Aorta (tissue), 5 donors: ENCODE measurements at places on chromosomes 5 and 9. TPM values are rescaled to one million over a fixed set of nuclear protein-coding genes. Genes with fewer than 3 reads are reported as not detected.

GRCh38 chr9:37902796-37903646 lies 906 bp downstream of the SLC25A51 start:
- peaks cover 3% of the 10 kb centered on the region for H3K4me1 ChIP-seq
- no peak overlapping the region for H3K27ac ChIP-seq

GRCh38 chr9:116580853-116581252 lies 106.3 kb upstream of the TRIM32 start:
- no peaks in the 10 kb centered on the region for H3K4me1 ChIP-seq
- no peaks in the 10 kb centered on the region for H3K36me3 ChIP-seq
- H3K27me3 ChIP-seq: no peaks in the 10 kb centered on the region
- no peak overlapping the region for H3K27ac ChIP-seq
- H3K4me3 ChIP-seq: no peak overlapping the region

DNA sequence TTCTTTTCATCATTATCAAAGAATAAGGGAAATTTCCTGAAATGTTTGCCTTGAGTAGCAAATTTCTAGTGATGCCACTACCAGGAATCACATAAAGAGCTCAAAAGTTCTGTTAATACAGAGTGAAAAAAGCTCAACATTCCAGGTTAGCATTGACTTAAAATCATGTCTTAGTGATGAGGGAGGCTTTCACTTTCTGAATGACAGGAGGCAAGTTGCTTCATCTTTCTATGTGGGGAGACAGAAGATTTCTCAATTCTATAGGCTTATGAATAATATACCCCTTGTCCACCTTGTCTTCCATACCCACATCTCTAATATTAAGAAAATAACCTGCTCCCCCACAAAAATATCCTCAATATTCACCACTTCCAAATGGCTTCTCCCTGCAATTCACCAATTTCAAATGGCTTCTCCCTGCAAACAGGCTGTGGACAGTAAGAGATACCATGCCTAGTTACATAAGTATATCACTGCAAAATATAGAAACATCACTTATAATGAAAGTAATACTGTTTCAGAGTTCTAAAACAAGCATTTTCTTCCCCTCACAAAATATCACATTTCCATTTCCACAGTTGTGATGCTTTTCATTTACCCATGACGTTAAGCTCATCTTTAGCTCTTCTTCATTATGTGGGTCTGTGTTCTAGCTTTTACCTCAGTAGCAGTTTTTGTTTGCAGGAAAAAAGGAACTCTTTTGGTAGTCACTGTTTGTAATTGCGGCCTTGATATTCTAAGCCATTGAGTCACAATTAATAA lies 2.2 kb upstream of the JAK2 start:
- no peaks in the 10 kb centered on the region for H3K27me3 ChIP-seq
- H3K27ac ChIP-seq: no peak overlapping the region
- no peaks in the 10 kb centered on the region for H3K36me3 ChIP-seq
- no peak overlapping the region for H3K4me3 ChIP-seq
- no peak for DNase-seq

- H3K36me3 ChIP-seq: no peaks in the 10 kb centered on the region
- H3K4me3 ChIP-seq: no peak overlapping the region
- DNase-seq: no peak
- peaks cover 2% of the 10 kb centered on the region for H3K4me1 ChIP-seq
- H3K27me3 ChIP-seq: no peaks in the 10 kb centered on the region
These were observed 27.1 kb downstream of the LARP1 start for GRCh38 chr5:154782326-154782725.

The SPAAR gene
- 4.5 TPM for total RNA-seq
